Kidney capillary endothelial cell (primary cell): ENCODE measurements at places on chromosomes 11 and 22.

- peak; percentile 16 for DNase-seq
Observed at GRCh38 chr11:108167624-108168023, 46.3 kb downstream of the ACAT1 start.

DNA sequence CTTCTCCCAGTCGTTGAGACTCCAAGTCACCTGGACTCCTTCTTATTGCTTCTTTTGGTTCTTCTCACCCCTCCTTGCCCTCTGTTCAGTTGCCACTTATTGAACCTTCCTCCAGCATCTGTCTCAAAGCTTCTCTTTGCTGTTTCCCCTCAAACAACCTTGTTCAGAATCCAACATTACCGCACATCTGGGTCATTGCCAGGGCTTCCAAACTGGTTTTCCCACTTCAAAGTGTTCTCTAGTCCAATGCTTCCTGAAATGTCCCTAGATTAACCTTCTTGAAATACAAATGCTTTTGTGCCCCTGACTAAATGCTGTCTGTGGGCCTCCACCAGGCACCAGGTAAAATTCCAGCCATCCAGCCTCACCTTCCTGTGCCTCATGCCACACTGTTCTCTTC lies 100.8 kb upstream of the TTC12 start:
- DNase-seq: no peak

DNA sequence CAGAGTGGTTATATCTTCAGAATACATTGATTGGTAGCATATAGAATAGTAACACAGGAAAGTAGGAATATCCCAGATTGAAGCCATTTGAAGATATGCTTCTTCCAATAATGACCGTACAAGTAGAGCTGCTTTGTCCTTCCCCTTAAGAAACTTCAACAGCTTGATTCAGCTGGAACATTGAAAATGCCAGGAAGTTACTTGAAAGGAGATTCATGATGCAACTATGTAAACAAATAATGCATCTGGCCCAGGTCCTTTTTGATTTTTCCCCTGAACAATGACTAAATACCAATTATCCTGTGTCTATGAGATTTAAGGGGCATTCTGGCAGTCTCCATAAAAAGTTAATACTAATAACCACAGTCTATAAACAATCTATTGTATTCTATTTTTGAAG lies 3.0 kb downstream of the DKK3 start:
- no peak for DNase-seq

DNA sequence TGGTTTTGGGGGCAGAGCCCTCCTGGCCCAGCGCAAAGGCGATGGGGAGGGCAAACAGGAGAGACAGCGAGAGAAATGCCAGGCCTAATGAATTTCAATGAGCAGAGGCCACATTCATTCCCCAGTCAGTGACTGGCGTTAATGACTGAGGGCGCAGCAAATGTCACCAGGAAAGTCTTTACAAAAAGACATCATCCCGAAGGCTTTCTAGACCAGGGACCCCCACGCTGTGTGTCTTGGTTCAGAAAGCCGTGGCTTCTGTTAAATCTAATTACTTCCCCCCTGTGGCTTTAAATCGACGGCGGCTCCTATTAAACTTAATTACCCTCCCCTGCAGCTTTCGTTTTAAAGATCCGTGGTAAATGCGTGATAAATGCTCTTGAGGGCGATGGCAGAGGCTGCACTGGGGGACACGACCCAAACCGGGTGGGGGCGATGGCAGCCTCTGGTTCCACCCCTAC lies 1.6 kb upstream of the FGF19 start:
- DNase-seq: no peak

DNA sequence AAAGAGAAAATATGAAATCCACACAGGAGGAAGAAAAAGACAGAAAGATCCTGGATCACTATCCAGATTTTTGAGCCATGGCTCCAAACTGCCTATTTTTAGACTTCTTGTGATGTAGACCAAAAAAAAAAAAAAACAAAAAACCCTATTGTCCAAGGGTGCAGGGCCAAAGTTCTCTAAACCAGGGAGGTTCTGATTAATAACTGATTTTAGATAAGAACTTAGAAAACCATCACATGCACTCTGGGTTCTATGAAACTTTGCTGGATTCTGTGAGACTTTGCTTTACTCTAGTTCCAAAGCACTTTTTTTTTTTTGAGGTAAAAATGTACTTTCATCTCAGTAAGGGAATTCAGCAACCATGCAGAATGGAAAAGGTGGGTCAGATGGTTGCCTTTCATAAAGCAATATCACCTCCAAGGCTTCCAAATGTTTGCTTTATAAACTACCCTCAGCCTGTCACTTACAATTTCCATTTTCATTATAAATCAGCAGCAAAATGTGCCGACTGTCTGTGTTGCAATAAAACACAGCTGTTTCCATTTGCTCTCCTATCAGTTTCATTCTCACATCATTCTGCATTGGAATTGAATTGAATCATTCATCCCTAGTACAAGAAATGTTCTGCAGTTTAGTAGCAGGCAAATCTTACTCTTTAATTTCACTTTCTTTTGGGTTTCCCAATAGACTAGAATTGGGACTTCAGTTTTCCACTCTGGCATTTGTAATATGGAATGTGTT lies 1584.3 kb upstream of the RAG2 start:
- no peak for DNase-seq

- no peak for DNase-seq
Observed at GRCh38 chr22:39230261-39231196, 14.3 kb downstream of the PDGFB start.

- DNase-seq: peak; percentile 44
Observed at GRCh38 chr22:45441138-45441537, 27.6 kb downstream of the RIBC2 start.

DNA sequence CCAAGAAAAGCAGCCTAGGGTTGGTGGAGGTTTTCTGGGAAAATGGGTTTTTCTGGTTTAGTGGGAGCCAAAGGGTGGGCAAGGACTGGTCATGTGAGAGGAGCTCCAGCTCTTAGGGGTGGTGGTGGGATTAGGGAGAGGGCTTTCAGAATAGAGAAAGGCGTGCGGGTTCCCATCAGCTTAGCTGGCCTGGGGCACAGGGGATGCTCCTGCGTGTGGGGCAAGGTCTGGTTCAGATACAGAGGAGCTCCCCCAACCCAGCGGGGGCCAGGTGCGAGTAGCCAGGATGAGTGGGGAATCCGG lies 644 bp downstream of the TMEM134 start:
- DNase-seq: no peak

GRCh38 chr22:41021061-41021612 lies 70.0 kb downstream of the RBX1 start:
- DNase-seq: no peak

- peak; percentile 70 for DNase-seq
Observed at GRCh38 chr11:129117595-129118350, 74.4 kb downstream of the ARHGAP32 start.

GRCh38 chr22:43183496-43184277 lies 3.2 kb downstream of the TTLL12 start:
- peak; percentile 50 for DNase-seq

DNA sequence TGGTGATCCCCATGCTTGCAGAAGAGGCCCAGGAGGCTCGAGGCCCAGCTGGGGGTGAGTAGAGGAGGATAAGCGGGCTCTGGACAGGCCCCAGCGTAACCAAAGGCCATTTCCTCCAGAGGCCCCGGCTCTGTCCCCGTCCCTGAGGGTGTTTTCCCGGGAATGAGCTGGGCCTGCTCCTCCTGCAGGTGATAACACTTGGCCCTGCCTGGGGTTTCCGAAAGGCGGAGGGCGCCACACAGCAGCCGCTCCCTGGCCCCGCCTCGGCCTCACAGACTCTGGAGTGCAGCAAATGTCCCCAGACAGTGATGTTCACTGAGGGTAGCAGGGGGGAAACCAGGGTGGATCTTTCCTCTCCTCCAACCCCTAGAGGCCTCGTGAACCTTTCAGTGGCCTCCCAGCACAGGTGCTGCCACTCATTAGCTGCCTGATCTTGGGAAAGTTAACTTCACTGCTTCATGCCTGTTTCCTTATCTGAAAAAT lies 10.5 kb upstream of the MGAT3 start:
- no peak for DNase-seq

DNA sequence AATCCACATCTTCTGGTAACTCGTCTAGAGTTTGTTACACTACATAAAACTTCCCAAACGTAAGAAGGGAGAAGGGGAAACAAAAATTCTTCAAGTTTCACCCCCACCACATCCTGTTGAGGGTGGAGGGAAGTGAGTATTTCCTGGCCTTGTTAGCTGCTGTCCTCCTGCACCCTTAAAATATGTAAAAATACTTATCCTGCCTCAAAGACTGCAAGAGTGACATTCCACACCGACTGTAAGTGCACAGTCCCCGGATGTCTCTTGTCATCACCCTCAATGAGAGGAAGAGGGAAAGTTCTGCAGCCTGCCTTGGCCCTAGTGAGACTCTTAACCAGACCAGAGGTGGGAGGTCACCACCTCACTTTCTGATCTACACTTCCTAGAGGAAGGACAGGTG lies 3.3 kb downstream of the TMEM121B start:
- peak; percentile 15 for DNase-seq
